ENCODE measurements at places on chromosomes 4 and X. TPM values are rescaled to one million over a fixed set of nuclear protein-coding genes. Genes with fewer than 3 reads are reported as not detected.

CTAG2 gene
- not detected for total RNA-seq

UGT2B15 gene
- not detected for total RNA-seq

AVPR2 gene
- not detected for total RNA-seq

RENBP gene
- 0.40 TPM for total RNA-seq

PLP1 gene
- total RNA-seq, result not detected

PAK3 gene
- total RNA-seq, result not detected

VCX gene
- total RNA-seq, result not detected

COQ2 gene
- total RNA-seq, result 25.5 TPM

TRIM61 gene
- total RNA-seq, result not detected

PGRMC1 gene
- 174 TPM for total RNA-seq

HDX gene
- 8.0 TPM for total RNA-seq

WDR17 gene
- total RNA-seq, result 0.11 TPM

CWH43 gene
- not detected for total RNA-seq

H2BW2 gene
- not detected for total RNA-seq

HOPX gene
- 0.26 TPM for total RNA-seq

PPP2R2C gene
- total RNA-seq, result 1.3 TPM

FGF13 gene
- 1.8 TPM for total RNA-seq

OPN1MW gene
- total RNA-seq, result not detected

SLC2A9 gene
- 0.77 TPM for total RNA-seq

RAP2C gene
- total RNA-seq, result 20.1 TPM

C4orf17 gene
- not detected for total RNA-seq

GAGE1 gene
- total RNA-seq, result not detected

SASH3 gene
- total RNA-seq, result not detected

PAGE1 gene
- not detected for total RNA-seq

RHOXF1 gene
- total RNA-seq, result not detected

ERCC6L gene
- 15.3 TPM for total RNA-seq

CLGN gene
- not detected for total RNA-seq

ARHGAP6 gene
- 5.2 TPM for total RNA-seq

BTC gene
- 0.32 TPM for total RNA-seq

NCAPG gene
- 83.7 TPM for total RNA-seq

MAGT1 gene
- total RNA-seq, result 60.7 TPM

RBPJ gene
- 133 TPM for total RNA-seq

FAM47E gene
- 0.19 TPM for total RNA-seq

GLUD2 gene
- total RNA-seq, result 0.34 TPM

ASB11 gene
- total RNA-seq, result not detected

PNMA6F gene
- total RNA-seq, result not detected

PDCL2 gene
- not detected for total RNA-seq

WWC2 gene
- total RNA-seq, result 14.7 TPM

MAP3K15 gene
- total RNA-seq, result not detected

TMEM35A gene
- 3.5 TPM for total RNA-seq

UGT2B17 gene
- total RNA-seq, result not detected

ZNF732 gene
- total RNA-seq, result not detected

GATA1 gene
- not detected for total RNA-seq

TACC3 gene
- total RNA-seq, result 54.8 TPM

AGTR2 gene
- not detected for total RNA-seq

CD40LG gene
- not detected for total RNA-seq

FOXO4 gene
- total RNA-seq, result 2.2 TPM

FRG1 gene
- 47.4 TPM for total RNA-seq

GPC3 gene
- not detected for total RNA-seq

PAGE5 gene
- not detected for total RNA-seq
